Activated gamma-delta T cell treated with anti-CD3 and anti-CD28 coated beads, Interleukin-2, amount 50 U/mL, for 16 hours (primary cell): ENCODE measurements at places on chromosomes 1 and 21.

DNA sequence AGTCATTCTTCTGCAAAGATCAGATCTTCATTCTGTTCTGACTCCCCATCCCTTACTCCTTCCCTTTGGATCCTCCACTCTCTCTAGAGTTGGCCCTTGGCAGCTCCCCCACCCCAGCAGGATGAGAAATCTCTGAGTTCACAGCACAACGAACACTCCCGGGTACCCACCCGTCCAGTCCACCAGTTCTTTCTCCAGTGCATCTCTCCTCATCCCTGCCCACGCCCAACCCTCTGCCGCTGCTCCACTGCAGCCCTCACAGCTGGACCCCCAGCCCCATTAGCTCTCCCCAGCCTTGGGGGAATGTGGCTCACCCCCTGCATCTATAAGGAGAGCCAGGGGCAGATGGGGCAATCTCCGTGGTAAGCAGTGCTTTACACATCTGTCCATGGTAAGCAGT is 125.7 kb downstream of the MATN1 start:
- no peak for DNase-seq

DNA sequence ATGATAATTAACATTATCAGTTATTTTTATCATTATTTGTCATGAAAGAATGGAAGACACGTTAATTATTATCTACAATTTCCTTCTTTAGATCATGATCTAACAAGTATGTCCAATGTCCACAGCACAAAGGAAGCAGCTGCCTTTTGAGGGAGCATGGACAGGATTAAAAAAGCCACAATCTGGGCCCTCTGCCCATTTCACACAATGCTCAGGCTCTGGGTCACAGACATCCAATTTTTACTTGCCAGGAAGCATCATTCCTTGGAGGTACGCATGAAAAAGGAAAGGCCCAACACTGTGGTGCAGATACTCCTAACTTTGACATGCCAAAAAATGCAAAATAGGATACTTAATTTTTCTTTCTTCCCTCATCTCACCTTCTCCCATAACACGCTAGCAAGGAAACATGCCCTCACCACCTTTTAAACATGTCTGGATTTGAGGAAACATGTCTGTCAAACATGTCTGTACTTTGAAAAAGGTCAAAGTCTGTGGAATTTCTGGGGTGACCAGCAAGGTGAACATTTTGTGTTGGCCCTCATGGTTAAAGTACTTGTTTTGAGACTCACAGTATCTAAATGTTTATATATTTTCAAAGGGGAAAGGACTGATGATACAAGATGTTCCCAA is 40.0 kb downstream of the GADD45A start:
- DNase-seq, result no peak

DNA sequence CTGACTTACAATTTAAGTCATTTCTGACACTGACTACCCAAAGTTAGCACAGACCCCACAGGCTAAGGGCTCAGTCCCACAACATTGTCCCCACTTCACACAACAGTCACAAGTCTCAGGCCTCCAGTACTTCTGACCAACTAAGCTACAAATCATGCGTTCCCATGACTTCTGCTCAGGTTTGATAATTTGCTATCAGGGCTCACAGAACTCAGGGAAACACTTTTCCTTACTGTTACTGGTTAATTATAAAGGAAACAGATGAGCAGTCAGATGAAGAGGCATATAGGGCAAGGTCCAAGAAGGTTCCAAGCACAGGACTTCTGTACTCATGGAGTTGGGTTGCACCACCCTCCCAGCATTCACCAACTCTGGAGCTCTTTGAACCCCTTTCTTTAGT is 151.2 kb upstream of the TNR start:
- DNase-seq, result no peak

DNA sequence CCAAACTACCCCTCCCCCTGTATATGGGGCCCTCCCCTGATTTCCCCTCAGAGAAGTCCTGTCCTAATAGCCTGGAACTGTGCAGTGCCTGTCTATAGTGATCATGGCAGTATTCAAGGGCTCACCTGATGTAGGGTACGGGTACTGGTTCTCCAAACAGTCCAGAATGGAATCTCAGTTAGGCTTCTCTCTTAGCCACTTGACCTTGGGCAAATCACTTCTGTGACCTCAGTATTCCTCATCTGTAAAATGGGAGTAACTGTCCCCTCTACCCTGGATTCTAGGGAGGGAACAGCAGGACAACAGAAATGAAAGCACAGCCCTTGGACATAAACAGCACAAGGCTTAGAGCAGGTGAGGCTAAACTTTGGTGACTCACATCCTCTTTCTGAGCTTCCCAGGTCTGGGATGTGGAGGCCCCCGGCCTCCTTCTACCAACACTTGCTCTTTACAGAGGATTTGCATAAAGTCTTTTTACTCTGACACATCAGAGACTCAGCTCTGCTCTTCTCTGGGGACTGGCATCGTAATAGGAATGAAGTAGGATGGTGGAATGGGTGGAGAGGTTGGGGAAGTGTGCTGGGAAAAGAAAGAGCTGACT is 20.0 kb upstream of the PDZK1IP1 start:
- no peak for DNase-seq

DNA sequence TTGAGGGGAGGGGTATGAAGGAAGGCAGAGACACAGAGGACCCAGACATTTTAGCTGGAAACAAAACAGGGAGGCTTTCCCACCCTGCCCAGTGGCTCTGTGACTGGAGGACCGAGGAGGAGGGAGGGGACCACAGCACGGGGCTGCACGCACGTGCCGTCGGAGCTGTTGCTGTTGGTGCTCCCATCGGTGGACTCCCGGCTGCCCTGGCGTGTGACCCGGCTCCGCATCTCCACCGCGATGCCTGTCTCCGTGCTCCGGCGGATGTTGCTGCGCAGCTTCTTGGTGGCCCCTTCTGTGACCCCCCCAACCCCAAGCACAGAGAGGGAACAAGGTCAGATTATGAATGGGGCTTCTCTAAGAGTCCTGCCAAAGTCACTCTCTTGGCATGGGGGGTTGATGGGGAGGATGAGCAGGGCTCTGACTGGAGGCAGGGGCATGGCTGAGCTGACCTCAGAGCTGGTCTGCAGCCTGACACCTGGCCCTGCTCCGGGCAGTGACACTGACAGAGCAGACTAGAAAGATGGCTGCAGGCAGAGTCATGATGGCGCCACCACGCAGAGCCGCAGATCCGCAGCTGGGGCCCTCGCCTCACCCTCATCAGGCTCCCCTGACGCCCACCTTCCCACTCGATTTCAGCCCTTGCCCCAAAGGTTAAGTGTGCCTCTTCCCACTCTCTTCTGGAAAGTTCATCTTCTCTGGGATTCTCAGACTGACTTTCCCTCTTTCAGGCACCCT is 29.6 kb downstream of the RIMS3 start:
- no peak for DNase-seq

GRCh38 chr1:2443277-2444137 is 31.1 kb upstream of the PEX10 start:
- no peak for DNase-seq

DNA sequence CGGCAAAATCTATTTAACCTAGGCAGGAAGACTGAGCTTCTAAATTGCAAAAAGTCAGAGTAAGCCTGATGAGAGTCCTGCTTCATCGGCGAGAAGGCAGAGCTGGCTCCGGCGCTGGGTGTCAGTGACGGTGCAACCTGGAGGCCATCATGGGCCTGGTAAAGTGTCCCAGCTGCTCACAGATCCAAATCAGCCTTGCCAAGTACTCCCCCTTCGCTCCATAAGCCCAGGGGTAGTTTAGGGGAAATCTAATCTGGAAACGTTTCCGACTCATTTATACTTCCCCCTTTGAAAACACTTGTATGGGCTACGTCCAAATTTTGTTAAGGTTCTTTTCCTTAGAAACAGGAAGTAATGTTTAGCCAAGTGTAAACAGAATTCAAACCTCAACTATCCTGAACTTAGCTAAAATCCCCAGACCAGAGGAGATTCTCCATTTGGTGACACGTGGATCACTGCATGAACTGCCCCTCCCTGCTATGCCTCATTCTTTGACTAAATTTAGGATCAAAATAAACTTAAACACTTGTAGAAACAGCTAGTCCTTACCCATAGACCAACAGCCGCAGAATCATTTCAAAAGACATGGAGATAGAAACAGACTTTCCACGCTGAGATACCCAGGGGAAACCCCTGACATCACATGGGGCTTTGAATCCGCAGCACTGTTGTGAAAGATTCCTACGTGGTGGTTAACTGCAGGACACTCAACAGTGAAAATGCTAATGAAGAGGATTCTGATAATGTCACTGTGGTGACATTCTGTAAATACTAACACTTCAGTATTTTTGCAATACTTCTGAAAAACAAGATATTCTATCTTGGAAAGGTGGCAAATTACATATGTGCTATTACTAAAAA is 172.7 kb downstream of the TGFBR3 start:
- DNase-seq, result no peak

DNA sequence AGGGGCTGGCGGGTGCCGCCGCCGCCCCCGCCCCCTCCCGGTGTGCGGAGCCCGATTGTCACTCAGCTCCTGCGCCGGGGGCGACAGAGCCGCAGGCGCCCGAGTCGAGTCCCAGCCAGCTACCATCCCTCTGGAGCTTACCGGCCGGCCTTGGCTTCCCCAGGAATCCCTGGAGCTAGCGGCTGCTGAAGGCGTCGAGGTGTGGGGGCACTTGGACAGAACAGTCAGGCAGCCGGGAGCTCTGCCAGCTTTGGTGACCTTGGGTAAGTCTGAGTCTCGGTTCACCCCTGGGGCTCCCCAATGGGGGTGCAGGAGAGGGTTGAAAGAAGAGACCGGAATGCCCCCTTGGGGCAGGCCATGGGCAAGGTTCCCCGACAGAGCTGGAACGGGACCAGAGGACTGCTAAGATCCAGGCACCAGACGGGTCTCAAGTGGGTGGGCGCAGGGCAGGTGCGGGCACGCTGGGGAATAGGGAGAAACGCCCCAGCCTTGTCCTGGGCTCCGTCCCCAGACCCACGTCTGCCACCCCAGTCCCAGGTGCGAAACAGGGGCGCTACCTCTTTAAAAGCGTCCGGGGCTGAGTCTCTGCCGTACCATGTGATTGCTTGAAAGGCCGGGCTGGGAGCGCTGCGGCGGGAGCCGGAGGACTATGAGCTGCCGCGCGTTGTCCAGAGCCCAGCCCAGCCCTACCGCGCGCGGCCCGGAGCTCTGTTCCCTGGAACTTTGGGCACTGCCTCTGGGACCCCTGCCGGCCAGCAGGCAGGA is at the start of gene ADORA1:
ADORA1 (plus strand) TSS at position 61 of the 765 bp plus-strand sequence. CDS start 1,116 bp downstream, outside the sequence.
- DNase-seq, result no peak

GRCh38 chr1:18360251-18360650 is 120.5 kb upstream of the KLHDC7A start:
- DNase-seq, result no peak

GRCh38 chr1:17599954-17600300 is 60.4 kb downstream of the ARHGEF10L start:
- DNase-seq, result no peak

GRCh38 chr1:154770897-154771594 is 99.0 kb downstream of the KCNN3 start:
- DNase-seq, result no peak

- no peak for DNase-seq
These were observed 124.9 kb upstream of the IFFO2 start for GRCh38 chr1:19081218-19081893.

DNA sequence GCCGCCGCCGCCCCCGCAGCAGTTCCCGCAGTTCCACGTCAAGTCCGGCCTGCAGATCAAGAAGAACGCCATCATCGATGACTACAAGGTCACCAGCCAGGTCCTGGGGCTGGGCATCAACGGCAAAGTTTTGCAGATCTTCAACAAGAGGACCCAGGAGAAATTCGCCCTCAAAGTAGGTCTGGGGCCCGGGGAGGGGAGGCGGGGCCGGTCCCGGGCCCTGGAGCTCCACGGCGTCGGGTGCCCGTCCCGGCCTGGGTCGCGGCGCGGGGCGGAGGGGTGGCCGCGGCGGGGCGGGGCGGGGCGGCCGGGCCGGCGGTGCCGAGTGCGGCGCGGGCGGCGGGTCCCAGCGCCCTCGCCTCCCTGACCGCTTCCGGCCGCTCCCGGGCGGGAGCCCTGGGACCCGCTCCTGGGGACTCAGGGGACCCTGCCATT is 646 bp downstream of the MAPKAPK2 start:
- no peak for DNase-seq

GRCh38 chr21:44377201-44377921 is 23.9 kb downstream of the TRPM2 start:
- no peak for DNase-seq

DNA sequence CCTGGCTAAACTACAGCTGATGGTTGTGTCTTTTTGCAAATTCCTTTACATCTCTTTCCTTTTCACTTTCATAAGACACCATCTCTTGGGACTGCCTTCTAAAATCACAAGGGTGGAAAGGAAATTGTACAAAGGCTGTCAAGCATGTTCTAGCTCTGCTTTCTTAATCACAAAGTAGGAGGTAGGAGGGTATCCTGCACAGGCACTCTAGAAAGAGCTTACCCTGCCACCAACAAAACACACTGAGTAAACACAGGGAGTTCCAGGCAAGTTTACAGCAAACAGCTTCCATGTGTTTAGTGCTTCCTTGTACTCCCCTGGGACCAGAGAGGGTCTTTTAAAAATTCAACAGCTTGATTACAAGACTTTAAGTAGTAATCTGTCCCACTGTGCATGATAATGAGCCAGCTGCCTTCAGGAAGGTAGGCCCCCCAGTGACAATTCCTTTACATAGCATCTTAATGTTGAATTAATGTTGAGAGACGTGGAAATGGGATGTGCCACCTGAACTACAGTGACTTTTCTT is 2.4 kb downstream of the PLPP3 start:
- no peak for DNase-seq

GRCh38 chr1:32886828-32887414 is 630 bp downstream of the HPCA start:
- no peak for DNase-seq

- no peak for DNase-seq
These were observed 16.7 kb downstream of the COL6A1 start for GRCh38 chr21:45998276-45998701.

DNA sequence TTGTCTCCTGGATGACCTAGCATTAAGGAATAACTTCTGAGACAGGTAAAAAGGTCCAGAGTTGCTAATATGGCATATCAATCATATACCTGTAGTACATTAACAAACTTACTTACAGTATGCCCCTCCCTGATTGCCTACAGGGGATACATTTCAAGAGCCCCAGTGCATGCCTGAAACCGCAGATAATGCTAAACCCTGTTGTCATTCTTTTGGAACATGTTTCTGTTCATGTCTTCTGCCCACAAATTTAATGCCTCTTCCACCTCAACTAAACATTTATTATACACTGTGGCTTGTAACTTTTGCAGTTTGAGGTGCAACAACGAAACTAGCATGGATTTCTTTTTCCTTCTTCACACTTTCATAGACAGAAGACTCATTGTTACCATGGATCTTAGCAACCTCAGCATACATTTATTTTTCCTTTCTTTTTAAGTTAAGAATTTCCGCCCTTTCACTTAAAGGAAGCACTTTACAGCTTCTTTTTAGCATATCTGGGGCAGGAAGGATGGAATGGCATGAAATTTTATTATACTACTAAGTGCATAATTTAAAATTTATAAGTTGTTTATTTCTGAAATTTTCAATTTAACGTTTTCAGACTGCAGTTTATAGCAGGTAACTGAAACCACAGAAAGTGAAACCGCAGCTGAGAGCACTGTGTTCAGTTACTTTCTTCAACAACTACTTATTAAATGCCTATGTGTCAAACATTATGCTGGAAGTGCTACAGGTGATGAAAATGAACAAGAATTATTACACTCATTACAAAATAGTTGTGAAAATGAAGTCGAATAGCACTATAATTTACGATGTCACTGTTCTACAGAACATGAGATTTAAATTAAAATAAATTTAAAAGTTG is 25.3 kb downstream of the F13B start:
- no peak for DNase-seq

GRCh38 chr21:45011426-45011825 is 63.0 kb upstream of the ADARB1 start:
- no peak for DNase-seq
